AG04449 (cell line): ENCODE measurements at places on chromosomes 13 and 19.

GRCh38 chr13:39284801-39285388 lies 246.6 kb downstream of the NHLRC3 start:
- DNase-seq = no peak

DNA sequence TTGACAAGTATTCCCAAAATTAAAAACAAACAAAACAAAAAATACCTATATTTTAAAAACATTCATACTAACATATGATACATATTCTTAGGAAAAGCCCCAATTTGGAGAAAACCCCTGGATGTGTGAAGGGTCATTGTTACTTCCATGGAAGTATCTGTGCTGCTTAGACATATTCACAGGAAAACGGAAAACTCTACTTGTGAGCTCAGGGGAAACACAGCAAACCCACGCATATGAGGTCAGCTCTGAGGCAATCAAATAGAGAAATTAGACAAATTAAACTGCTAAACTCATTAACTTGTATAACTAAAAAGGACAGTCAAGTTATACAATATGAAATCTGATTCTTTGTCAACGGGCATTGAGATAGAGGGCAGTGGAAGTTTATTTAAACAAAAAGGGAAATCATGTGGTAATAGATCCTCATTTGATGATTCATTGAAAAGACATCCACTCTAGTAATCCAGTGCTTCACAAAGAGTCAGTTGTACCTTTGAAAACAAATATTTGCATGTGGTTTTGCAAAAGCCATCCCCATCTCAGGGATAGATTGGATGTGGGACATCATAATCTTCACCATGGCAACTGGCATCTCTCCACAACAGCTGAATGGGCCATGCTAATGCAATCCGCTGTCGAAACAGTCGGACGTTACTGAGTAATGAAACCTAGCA lies 423.4 kb downstream of the ITGBL1 start:
- no peak for DNase-seq

- no peak for DNase-seq
These were observed 278.0 kb downstream of the ITGBL1 start for GRCh38 chr13:101730420-101731000.

DNA sequence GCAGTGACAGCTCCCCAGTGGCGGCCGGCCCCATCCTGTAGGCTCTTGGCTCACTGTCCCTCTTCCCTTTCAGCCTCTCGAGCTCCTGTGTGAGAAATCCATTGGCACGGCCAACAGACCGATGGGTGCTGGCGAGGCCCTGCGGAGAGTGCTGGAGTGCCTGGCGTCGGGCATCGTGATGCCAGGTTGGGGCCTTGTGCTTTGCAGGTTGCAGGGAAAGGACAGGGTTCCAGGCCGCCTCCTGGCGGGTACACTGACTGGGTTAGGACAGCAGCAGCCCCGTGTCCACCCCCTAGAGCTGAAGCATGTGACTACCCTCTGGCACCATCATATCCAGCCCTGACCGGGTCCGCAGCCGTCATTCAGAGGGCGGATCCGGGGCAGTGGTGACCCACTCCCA lies 21.5 kb upstream of the QTRT1 start:
- no peak for DNase-seq

GRCh38 chr19:42857544-42857867 lies 22.0 kb downstream of the PSG1 start:
- no peak for DNase-seq

- no peak for DNase-seq
These were observed 5.4 kb downstream of the RNU6-9 start for GRCh38 chr19:898663-899062.
